ENCODE measurements at places on chromosomes 7 and 10. TPM values are rescaled to one million over a fixed set of nuclear protein-coding genes. Genes with fewer than 3 reads are reported as not detected.

- peak overlapping the region; percentile 26 for H3K4me3 ChIP-seq
- H3K4me1 ChIP-seq = peaks cover 38% of the 10 kb centered on the region
- H3K27me3 ChIP-seq = peaks cover 10% of the 10 kb centered on the region
- no peak overlapping the region for H3K27ac ChIP-seq
Measured at GRCh38 chr7:102874166-102874829, 38.5 kb upstream of the LRRC17 start.

GRCh38 chr7:15687546-15688278, 1.2 kb upstream of the MEOX2 start:
- H3K4me3 ChIP-seq = no peak overlapping the region
- H3K27ac ChIP-seq = no peak overlapping the region
- no peak for DNase-seq
- H3K27me3 ChIP-seq = peaks cover 40% of the 10 kb centered on the region
- H3K36me3 ChIP-seq = no peaks in the 10 kb centered on the region

DNA sequence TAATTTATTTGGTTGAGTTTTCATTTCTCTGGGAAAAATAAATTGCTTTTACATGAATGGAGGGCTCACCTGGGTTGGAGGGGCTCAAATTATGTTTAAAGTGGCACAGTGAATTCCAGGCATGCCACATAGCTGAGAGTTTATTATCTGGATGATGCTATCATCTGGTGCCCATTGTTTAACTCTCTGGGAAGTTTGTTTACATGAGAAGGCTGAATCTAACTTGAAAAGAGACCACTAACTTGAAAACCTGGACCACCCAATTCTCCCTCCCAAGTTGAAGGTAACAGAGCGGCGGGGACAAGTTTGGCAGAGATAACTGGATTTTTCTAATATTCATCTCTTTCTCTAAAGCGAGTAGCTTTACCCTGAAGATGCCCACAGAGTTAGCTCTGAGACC, 321.5 kb upstream of the GHITM start:
- H3K36me3 ChIP-seq = no peaks in the 10 kb centered on the region
- DNase-seq = no peak
- no peak overlapping the region for H3K27ac ChIP-seq
- no peak overlapping the region for H3K4me3 ChIP-seq
- H3K4me1 ChIP-seq = no peaks in the 10 kb centered on the region
- no peaks in the 10 kb centered on the region for H3K27me3 ChIP-seq

GRCh38 chr10:31756101-31756728, 172.4 kb downstream of the ARHGAP12 start:
- DNase-seq = no peak
- H3K4me3 ChIP-seq = no peak overlapping the region
- H3K27ac ChIP-seq = no peak overlapping the region
- no peaks in the 10 kb centered on the region for H3K27me3 ChIP-seq

DNA sequence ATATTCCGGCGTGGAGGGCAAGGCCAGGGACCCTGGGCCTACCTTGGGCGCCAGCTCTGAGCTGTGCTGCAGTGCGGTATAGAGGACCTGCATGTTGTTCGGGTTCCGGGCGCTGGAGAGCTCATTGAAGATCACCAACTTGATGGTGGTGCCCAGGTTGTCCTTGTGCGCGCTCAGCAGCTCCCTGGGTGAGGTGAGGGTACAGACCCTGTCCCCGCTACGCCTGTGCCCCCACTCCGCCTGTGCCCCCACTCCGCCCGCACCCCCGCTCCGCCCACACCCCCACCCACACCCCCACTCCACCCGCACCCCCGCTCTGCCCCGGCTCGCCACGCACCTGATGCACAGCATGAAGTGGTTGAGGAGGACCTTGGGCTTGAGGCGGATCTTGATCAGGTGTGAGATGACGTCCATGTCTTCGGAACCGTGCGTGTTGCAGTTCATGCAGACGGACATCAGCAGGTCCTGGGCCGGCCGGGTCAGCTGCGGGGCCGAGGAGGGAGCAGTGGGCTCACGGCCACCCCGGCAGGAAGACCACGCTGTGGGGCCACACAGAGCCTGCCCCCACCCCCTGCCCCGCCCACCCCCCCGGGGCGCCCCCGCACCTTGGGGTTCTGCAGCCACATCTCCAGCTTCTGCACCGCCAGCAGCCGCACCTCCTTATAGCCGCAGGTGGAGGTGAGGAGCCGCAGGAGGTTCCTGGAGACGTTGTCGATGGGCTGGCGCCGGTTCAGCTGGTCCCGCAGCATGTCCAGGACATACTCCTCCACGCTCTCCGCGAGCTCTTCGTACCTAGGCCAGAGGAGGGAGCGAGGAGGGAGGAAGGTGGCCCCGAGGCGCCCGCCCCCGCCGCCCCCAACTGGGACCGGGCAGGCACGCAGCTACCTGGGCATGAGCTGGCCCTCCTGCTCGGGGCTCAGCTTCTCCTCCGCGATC, 5.6 kb downstream of the INTS1 start:
- no peak overlapping the region for H3K27ac ChIP-seq
- H3K4me1 ChIP-seq = peaks cover 17% of the 10 kb centered on the region
- no peaks in the 10 kb centered on the region for H3K27me3 ChIP-seq
- peaks cover 35% of the 10 kb centered on the region for H3K36me3 ChIP-seq

GRCh38 chr10:73850211-73850610, 24.1 kb downstream of the CAMK2G start:
- peaks cover 15% of the 10 kb centered on the region for H3K4me1 ChIP-seq
- H3K27me3 ChIP-seq = no peaks in the 10 kb centered on the region
- H3K27ac ChIP-seq = no peak overlapping the region
- no peak for DNase-seq

DNA sequence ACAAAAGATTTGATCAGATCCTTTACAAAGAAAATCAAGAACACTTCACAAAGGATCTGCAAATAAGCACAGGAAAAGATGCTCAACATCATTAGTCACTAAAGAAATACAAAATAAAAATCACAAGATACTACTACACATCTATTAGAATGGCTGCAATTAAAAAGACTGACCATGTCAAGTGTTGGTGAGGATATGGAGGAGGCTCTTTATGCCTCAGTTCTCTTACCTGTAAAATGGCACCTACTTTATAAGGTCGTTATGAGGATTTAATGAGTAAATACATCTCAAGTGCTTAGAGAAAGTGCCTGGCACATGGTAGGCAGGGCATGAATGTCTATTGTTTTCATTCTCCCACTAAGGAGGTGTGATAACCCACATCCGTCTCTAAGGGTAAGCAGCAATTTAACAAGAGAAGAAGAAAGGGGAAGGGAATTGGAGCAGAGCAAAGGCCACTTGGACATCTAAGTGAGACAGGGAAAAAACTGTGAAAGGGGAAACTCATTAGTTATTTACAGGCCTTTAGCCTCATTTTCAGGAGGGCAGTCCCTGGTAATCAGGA, 157.5 kb upstream of the NFE2L3 start:
- no peaks in the 10 kb centered on the region for H3K36me3 ChIP-seq
- no peak for DNase-seq
- no peak overlapping the region for H3K27ac ChIP-seq
- no peaks in the 10 kb centered on the region for H3K4me1 ChIP-seq
- no peak overlapping the region for H3K4me3 ChIP-seq
- H3K27me3 ChIP-seq = peaks cover 29% of the 10 kb centered on the region

- H3K4me3 ChIP-seq = no peak overlapping the region
- no peak for DNase-seq
- no peaks in the 10 kb centered on the region for H3K4me1 ChIP-seq
- H3K27me3 ChIP-seq = peaks cover 19% of the 10 kb centered on the region
Measured at GRCh38 chr7:106515321-106515720, 145.6 kb downstream of the CCDC71L start.

- peaks cover 1% of the 10 kb centered on the region for H3K4me1 ChIP-seq
- no peak overlapping the region for H3K4me3 ChIP-seq
- no peak for DNase-seq
- H3K27me3 ChIP-seq = no peaks in the 10 kb centered on the region
- no peak overlapping the region for H3K27ac ChIP-seq
Measured at GRCh38 chr7:42953994-42954393, 21.8 kb downstream of the MRPL32 start.

DNA sequence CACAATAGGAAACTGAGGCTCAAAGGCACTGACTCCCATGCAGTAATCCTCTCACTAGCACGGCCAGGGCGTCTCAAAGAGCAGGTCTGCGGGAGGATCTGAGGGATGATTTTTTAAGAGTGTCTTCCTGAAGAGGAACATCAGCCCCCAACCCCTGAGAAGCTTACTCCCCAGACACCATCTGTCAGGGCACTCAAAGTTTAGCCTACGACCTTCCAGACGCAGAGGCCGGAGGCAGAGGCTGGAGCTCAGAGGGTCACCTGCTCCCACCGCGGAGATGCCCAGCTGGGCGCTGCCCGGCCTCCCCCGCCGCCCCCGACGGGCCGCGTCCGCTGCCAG, 1.7 kb downstream of the ZNF777 start:
- H3K27me3 ChIP-seq = peaks cover 14% of the 10 kb centered on the region
- H3K4me1 ChIP-seq = peaks cover 21% of the 10 kb centered on the region
- DNase-seq = peak; percentile 55
- H3K36me3 ChIP-seq = peaks cover 16% of the 10 kb centered on the region
- H3K4me3 ChIP-seq = peak overlapping the region; percentile 54
- no peak overlapping the region for H3K27ac ChIP-seq

DNA sequence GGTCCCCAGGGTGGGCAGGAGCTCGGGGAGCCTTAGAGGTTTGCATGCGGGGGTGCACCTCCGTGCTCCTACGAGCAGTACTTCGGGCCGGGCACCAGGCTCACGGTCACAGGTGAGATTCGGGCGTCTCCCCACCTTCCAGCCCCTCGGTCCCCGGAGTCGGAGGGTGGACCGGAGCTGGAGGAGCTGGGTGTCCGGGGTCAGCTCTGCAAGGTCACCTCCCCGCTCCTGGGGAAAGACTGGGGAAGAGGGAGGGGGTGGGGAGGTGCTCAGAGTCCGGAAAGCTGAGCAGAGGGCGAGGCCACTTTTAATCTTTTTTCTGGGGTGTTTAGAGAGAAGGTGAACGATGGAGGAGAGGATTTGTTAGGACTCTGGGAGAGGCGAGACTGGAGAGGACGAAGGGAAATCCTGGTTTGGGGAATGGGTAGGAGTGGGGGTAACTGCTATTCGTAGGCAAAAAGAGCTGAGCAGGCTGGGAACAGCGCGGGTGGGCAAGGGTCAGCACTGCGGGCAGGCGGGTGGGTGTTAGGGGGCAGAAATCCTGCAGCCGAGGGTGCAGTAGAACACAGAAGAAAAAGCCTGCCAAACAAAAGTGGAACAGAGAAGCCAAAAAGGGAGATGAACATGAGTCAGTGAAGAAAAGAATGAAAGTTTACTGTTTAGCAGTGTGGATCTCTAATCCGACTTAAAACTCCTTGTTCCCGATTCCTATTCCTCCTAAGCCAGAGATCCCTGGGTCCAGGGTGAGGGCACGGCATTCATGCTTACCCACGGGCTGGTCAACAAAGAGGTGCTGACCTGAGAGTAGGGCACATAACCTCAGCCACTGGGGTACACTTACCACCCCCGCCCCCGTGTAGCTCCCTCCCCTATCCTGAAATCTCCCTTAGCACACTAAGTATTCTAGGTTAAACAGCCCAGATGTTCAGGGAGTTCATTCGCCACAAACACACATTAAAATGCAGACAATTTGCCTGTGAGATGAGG, 26.9 kb downstream of the PRSS2 start:
- peaks cover 88% of the 10 kb centered on the region for H3K36me3 ChIP-seq
- DNase-seq = peak; percentile 78
- H3K4me3 ChIP-seq = peak overlapping the region; percentile 100
- no peaks in the 10 kb centered on the region for H3K27me3 ChIP-seq

DNA sequence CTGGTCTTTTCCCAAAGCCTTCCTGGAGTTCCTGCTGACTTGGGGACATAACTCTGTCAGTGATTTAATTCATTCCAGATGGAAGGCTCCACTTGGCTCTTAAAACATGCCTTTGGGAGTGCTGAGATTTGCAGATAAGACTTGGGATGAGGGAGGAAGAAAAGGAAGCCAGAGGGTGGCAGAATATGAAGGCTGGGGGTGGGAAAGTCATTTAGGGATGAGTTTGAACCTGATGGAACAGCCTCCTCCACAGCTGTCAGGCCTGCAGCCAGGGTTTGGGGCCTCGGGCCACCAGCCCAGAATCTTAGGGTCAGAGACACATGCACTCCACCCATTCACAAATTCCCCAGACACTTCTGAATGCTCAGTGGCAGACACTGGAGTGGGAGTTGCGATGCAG, 28.4 kb upstream of the EIF5AL1 start:
- H3K4me1 ChIP-seq = no peaks in the 10 kb centered on the region
- H3K27ac ChIP-seq = no peak overlapping the region
- no peaks in the 10 kb centered on the region for H3K36me3 ChIP-seq
- no peak overlapping the region for H3K4me3 ChIP-seq

GRCh38 chr7:22267930-22268615, 88.9 kb downstream of the RAPGEF5 start:
- no peaks in the 10 kb centered on the region for H3K36me3 ChIP-seq
- no peak overlapping the region for H3K27ac ChIP-seq
- H3K4me1 ChIP-seq = peaks cover 8% of the 10 kb centered on the region
- no peak overlapping the region for H3K4me3 ChIP-seq
- peaks cover 13% of the 10 kb centered on the region for H3K27me3 ChIP-seq

- peaks cover 14% of the 10 kb centered on the region for H3K27me3 ChIP-seq
- DNase-seq = no peak
- H3K4me1 ChIP-seq = peaks cover 15% of the 10 kb centered on the region
- no peaks in the 10 kb centered on the region for H3K36me3 ChIP-seq
- no peak overlapping the region for H3K4me3 ChIP-seq
Measured at GRCh38 chr10:69453795-69454194, 2.5 kb downstream of the TSPAN15 start.

DNA sequence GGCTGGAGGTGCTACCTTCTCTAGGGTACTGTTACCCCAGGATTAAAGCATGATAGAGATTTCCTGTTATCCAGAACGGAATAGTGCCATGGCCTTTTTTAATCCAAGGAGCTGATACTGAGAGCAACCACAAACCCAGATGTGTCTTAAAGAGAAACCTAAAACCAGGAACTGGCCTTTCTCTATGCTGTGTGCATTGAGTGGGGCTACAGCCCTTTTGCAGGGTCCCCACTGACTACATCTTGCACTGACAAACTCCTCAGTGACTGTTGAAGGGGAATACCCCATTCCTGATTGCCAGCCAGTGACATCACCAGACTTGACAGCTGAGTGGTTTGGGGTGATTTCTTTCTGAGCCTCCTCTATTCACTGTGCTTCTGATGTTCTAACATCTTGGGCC, 81.9 kb upstream of the CAPZA2 start:
- no peaks in the 10 kb centered on the region for H3K27me3 ChIP-seq
- DNase-seq = no peak
- no peaks in the 10 kb centered on the region for H3K4me1 ChIP-seq
- H3K36me3 ChIP-seq = no peaks in the 10 kb centered on the region
- no peak overlapping the region for H3K27ac ChIP-seq
- no peak overlapping the region for H3K4me3 ChIP-seq

DNA sequence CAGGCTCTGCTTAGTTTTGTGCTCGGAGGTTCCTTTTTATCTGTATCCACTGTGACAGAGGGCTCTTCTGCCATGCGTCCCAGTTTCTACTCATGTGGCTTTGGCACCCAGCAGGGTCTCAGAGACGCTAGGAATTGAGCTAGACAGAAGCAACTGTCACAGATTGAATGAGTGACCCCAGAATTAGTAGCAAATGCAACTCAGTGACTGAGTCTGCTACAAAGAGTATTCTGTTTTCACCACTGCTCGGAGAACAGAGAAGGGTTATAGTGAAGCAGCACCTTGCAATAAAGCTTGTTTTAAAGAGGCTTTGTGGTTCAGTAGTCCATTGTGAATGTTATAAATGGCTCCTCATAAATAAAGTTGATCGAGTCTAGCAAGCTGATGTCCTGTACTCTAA, 113.2 kb downstream of the DNAH11 start:
- no peaks in the 10 kb centered on the region for H3K4me1 ChIP-seq
- no peak for DNase-seq
- H3K27ac ChIP-seq = no peak overlapping the region
- no peaks in the 10 kb centered on the region for H3K36me3 ChIP-seq
- peaks cover 2% of the 10 kb centered on the region for H3K27me3 ChIP-seq

CTNNA3 gene
- total RNA-seq = not detected

LIPK gene
- total RNA-seq = not detected

STYXL1 gene
- total RNA-seq = 33.6 TPM

STEAP1 gene
- total RNA-seq = 1.1 TPM

WASHC2C gene
- 22.0 TPM for total RNA-seq

CALHM1 gene
- not detected for total RNA-seq

NUTM2B gene
- total RNA-seq = 0.91 TPM

C10orf67 gene
- total RNA-seq = 0.07 TPM
